GM13977 (cell line): ENCODE measurements at places on chromosomes 16 and 17.

- DNase-seq = no peak
Observed at GRCh38 chr17:31838636-31839225, 20.3 kb downstream of the COPRS start.

DNA sequence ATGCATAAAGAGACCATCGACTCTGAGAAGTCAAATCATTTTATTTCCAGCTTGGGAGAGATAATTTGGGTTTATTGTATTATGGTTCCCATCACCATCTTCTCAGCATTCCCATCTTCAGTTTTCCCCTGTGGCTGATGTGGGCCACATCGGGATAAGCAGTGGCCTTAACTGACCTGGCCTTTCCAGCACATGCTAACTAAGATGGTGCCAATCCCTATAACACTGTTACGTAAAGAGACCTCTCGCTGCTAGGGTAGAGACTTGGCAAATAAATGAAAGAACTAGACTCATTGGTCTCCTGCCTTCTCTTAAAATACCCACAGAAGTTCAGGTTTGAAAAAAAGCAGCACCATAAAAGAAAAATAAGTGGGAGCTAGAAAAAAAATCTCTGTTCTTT is 49.4 kb downstream of the VPS35L start:
- no peak for DNase-seq

DNA sequence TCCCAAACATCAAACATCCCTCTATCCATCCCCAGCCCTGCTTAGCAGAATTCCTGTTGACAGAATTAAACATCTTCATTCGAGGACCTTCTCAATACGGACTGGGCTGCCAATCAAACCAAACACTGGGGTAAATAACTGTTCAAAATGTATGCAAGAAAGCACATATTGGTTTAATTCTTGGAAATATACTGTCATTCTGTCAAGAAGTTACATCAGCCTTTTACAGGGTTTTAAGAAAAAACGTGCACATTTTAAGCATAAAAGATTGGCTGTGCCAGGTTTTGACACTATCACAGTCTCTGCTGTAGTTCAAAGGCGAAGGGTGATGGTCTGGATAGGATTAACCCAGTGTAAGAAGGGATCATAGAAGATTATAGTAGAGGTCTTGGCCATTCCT is 25.1 kb upstream of the CCNF start:
- no peak for DNase-seq

DNA sequence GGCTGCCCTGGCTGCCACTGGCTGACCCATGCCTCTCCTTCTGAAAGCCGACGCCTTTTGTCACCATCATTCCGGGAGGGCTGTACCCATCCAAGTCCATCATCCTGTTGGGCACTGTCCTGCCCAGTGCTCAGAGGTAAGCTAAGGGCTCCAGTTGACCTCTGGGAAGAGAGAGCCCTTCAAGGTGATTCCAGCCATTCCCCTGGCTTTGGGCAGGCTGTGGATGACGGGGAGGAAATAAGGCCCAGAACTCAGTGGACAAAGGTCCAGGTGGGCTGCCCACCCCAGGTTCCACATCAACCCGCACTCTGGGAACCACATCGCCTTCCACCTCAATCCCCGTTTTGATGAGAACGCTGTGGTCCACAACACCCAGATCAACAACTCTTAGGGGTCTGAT is 45.8 kb downstream of the NOS2 start:
- no peak for DNase-seq

GRCh38 chr16:60481591-60481990 is 1554.6 kb downstream of the CDH8 start:
- no peak for DNase-seq

DNA sequence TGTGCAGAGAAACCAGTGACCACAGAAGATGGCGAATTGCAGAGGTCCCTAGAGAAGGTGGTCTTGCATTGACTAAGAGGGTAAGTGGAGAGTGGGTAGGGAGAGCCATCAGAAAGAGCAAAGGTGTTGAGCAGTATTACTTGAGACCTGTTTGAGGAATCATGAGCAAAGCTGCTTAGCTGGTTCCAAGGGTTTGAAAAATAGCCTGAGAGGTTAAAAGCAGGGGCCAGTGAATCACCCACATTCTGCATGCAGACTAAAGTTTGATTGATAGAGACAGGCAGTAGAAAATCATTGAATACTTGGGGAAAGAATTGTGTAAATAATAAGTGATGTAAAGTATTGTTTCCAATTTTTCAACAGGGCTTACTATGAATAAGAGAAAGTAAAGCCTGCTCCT is 34.0 kb upstream of the KCNJ16 start:
- DNase-seq = no peak

DNA sequence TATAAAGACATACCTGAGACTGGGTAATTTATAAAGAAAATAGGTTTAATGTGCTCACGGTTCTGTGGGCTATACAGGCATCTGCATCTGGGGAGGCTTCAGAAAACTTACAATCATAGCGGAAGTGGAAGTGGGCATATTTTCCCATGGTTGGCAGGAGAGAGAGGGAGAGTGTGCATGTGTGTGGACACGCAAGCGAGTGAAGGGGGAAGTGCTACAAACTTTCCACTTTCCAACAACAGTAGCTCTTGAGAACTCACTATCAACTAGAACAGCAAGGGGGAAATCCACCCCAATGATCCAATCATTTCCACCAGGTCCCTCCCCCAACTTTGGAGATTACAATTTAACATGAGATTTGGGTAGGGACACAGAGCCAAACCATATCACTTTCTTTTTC is 11.1 kb downstream of the TAOK1 start:
- DNase-seq = no peak

DNA sequence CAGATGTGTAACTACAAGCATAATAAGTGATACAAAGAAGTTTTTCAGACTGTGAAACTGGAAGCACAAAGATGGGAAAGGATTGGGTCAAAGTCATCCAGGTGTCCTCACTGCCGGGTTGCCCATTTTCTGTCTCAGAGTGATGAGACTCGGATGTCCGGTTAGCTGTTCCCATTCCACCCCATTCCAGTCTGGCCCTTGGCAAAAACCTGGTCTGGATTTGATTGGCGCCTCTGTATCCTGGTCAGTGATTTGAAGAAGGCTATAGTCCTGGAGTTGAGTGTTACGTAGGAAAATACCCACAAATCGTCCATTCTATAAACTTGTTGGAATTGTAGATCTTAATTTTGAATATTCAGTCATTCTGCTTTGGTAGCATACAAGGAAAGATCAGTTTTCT is 19.9 kb upstream of the PHKG2 start:
- DNase-seq = no peak
